ENCODE measurements at places on chromosomes 16 and 17.

DNA sequence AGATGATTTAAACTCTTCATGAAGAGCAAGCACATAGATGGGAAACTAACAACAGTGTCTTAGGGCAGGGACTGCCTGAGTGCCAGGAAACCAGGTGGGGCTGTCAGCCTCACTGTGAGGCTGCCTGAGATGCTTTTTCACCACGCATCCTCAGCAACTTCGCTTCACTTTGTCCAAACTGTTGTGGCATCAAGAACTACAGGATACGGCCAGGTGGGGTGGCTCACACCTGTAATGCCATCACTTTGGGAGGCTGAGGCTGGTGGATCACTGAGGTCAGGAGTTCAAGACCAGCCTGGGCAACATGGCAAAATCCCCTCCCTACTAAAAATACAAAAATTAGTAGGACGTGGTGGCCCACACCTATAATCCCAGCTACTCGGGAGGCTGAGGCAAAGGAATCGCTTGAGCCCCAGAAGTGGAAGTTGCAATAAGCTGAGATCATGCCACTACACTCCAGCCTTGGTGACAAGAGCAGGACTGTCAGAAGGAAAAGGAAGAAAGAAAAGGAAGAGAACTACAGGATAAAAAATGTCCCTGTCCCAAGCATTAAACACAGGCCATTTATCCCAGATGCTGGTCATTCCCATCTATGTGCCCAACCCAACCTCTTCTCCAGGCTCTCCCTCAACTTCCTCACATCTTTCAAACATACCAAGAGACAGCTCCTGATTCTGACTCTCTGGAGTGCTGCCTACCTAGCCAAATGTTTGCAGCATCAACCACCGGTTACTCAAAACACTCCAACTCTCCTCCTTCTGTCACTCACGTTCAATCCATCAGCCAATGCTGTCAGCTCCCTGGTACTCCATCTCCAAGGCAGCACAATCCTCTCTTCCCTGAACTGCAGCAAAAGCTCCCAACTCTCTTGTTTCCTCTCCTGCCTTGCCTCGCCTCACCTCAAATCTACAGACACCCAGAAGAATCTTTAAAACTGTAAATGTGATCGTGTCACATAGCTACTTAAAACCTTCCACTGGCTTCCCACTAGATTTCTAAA lies 1.6 kb downstream of the EIF4A3 start:
- DNase-seq = no peak

- peak; percentile 25 for DNase-seq
Observed at GRCh38 chr17:1590029-1590746, 27.6 kb upstream of the PITPNA start.

- no peak for DNase-seq
Observed at GRCh38 chr17:65633988-65634387, 72.5 kb upstream of the AXIN2 start.

GRCh38 chr17:10756619-10757018 lies 26.8 kb upstream of the TMEM220 start:
- DNase-seq = no peak

- DNase-seq = no peak
Observed at GRCh38 chr16:9300252-9300651, 208.8 kb downstream of the HAPSTR1 start.

DNA sequence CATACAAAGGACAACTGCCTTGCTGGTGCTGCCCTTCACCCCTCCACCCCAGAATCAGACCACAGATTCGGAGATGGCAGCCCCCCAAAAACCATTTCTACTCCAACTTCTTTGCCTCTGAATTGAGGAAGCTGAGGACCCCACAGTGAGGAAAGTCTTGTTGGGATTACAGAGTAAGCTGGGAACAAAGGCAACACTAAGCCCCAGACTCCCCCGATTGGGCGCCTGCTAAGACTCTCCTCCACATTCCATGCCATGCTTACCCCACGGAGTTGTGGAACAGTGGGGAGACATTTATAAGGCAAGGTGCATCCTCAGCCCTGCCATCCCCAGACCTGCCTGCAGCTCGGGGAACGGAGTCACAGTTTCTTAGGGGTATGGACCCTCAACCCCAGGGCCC lies 1.9 kb downstream of the GIT1 start:
- DNase-seq = no peak

- no peak for DNase-seq
Observed at GRCh38 chr17:6366221-6366666, 68.7 kb downstream of the AIPL1 start.

- no peak for DNase-seq
Observed at GRCh38 chr16:5510819-5511370, 413.3 kb upstream of the EEF2KMT start.

DNA sequence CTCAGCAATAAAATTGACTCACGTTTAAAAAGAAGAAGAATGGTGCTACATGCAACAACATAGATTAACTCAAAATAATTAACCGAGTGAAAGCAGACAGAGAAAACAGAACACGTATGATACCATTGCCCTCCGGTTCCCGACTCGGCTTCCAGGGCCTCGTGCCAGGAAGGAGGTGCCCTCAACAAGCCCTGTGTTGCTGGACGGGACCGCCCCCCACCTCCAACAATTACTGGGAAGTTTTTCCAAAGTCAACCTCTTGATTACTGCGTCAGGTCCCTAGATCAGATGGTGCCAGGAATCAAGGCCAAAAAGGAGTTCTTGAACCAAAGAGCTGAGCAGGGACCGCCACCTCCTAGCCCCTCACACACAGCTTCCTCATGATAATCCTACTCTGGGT lies 20.4 kb downstream of the DNAH17 start:
- no peak for DNase-seq

All from stimulated activated CD4-positive, alpha-beta T cell treated with anti-CD3 and anti-CD28 coated beads, Interleukin-4, amount 100 ng/mL, for 24 hours (primary cell).